ENCODE measurements at places on chromosomes 5 and 9.

DNA sequence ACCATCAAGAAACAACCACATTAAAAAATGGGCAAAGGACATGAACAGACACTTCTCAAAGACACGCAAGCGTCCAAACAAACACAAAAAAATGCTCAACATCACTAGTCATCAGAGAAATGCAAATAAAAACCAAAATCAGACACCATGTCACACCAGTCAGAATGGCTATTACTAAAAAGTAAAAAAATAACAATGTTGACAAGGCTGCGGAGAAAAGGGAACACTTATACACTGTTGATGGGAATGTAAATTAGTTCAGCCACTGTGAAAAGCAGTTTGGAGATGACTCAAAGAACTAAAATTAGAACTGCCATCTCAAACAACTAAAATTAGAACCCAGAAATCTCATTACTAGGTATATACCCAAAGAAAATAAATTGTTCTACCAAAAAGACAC lies 80.4 kb downstream of the CAAP1 start:
- DNase-seq: no peak

DNA sequence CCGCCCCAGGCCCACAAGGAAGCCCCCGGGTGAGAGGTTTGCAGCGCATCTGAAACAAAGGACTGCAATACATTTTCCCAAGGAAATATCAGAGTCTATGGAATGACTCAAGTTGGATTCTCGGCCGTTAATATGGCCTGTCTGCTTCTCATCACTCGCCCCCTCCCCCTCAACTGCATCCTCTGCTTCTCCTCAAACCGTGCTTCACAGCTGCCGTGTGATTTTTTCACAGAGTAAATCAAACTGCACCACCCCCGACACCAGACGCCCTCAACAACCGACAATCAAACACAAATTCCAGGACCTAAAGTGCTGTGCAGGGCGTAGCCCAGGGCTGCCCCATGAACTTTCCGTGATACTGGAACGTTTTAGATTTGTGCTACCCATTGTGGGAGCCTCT lies 176.9 kb downstream of the ROR2 start:
- DNase-seq: no peak

DNA sequence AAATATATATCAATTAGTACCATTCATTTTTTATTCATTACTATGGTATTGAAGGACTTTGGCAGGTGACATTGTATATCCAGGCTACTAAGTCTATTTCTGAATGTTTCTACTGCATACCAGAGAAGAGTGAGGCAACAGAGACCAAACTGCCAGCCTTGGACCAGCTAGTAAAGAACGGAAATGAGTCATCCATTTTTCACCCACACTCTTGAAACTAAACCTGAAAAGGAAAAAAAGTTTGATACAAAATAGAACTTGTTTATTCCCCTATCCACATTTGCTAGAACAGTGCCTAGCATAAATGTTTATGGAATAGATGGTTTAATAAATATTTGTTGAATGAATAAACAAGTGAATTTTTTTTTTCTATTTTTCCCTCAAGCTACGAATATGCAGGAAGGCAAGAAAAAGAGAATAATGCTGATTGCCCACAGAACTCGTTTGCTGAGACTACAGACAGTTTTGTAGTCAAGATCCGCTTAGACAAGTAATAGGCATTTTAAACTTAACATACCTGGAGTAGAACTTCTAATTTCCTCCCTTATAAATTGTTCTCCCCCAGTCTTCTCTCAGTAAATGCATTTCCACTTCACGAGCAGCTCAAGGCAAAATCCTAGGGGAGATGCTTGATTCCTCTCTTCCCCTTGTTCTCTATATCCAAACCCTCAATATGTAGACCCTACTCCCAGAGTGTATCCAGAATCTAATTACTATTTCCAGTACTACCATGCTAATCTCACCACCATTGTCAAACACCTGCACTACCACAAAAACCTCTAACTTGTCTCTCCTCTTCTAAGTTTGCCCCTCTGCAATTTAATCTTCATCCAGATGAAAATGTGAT lies 146.2 kb upstream of the RASA1 start:
- DNase-seq: peak; percentile 73

GRCh38 chr9:93164085-93164484 lies 19.9 kb upstream of the WNK2 start:
- peak; percentile 29 for DNase-seq

- DNase-seq: no peak
Measured at GRCh38 chr9:126062158-126062886, 264.3 kb upstream of the MVB12B start.

DNA sequence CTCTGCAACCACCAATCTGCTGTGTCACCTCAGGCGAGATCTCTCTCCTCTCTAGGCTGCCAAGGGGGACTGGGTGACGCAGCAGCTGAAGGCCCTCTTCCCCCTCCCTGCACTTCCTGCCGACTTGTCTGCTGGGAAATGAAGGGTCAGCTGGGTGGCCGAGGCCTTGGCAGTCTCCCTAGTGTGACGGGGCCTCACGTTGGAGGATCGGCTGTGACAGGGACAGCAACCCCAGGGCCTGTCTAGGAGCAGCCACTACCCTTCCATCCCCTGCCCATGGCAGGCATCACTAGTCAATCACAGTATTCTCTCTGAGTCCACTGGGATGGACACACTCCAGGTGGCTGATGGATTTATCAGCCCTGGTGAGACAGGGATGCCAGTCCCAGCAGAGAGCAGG lies 107.3 kb upstream of the SARDH start:
- peak; percentile 98 for DNase-seq

- DNase-seq: no peak
Measured at GRCh38 chr5:83253720-83254119, 176.4 kb downstream of the XRCC4 start.

- no peak for DNase-seq
Measured at GRCh38 chr9:8390571-8390970, 591.0 kb upstream of the DMAC1 start.

DNA sequence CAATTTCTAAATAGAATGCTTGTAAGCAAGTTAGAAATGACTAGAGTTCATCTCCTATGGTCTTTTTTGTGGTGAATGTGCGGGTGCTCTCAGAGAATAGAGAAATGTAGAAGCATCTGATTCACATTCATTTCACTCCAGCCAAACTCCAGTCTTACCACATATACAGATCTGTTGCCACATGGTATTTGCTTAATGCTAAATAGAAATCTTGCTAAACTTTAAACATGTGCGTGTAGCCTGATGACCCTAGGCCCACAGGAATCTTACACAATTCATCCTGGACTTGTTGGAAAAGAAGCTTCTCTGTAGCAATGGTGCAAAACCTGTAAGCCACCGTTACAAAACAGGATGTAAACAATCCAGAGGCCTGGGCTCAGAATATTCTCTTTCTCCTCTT lies 135.2 kb downstream of the PCSK1 start:
- no peak for DNase-seq

- no peak for DNase-seq
Measured at GRCh38 chr9:123649909-123650308, 280.0 kb downstream of the DENND1A start.

DNA sequence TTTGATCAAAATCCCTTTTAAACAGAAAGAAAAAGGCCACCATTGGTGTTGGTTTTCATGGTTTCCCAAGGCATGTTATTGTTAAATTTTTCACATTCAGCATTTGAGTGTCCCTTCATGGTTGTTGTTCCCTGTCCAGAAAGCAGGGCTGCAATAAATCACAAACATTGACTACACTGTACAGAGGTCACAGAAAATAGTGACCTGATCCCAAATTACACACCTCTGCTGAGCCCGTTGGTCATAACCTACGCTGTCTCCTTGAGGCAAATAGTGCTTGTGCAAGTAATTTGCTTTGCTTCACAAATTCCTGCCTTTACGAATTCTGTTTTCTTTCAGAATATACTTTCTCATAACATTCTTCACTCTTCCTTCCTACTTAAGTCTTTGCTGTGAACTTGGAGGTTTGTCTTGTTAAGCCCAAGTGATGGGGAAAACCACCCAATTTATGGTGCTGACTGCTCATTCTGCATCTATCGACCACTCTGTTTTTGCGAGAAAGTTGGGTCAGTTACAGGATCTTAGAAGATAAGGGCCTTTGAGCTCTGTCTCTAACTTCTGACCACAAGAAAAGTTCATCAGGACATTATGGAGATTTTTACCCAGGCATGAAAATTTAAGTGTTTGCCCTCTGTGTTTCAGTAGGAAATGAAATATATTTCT lies 16.0 kb downstream of the PIK3R1 start:
- no peak for DNase-seq

GRCh38 chr9:109910671-109911518 lies 130.9 kb downstream of the PALM2AKAP2 start:
- DNase-seq: no peak

DNA sequence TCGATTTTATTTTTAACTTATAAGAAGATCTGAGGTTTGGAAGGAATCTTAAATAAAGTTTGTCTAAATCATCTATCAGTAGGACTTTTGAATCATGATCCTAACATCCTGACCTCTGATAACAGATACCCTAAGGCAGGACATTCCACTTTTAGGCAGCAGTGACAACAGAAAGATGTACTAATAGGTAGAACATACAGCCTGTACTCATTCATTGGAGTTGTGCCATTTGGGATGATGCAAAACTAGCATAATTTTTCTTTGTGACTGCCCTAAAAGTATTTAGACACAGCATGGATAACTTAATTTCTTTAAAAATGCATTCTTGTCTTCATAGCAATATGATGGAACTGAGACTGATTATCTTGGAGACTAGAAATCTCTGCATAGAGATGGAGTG lies 39.7 kb downstream of the CDC42SE2 start:
- no peak for DNase-seq

GRCh38 chr5:53191548-53192165 lies 82.1 kb upstream of the MOCS2 start:
- DNase-seq: no peak

DNA sequence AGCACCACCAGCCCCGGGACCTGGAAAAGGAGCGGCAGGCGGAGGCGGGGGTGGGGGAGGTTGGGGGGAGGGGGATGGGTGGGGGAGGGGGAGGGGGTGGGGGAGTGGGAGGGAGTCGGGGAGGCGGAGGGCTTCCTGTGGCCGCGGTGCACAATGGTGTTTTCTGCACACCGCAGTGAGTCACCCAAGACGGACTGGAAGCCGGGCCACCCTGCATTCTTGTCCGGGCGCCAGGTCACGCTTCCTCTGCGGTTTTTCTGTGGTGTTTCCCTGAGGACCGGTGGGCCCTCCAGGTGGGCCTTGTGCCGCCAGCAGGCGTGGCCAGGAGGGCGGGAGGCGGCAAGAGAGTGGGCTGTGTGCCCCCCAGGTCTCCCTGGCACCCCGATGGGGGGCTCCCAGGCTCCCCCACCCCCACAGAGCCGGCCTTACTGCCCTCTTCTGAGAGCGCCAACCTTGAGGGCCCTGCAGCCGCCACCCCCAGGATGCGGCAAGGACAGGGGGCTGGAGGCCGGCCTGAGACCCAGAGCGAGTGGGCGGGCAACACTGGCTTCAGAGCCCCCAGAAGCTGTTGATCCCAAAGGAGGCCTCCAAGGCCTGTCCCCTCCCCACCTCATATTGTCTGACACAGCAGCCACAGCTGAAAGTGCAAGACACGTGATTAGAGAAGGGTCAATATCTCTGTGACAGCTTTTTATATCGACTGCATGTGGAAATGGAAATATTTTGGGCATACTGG lies 11.1 kb downstream of the EXD3 start:
- DNase-seq: peak; percentile 99

- no peak for DNase-seq
Measured at GRCh38 chr5:173675287-173675996, 59.0 kb upstream of the BOD1 start.

- DNase-seq: no peak
Measured at GRCh38 chr5:52703321-52703720, 84.4 kb upstream of the ITGA1 start.

DNA sequence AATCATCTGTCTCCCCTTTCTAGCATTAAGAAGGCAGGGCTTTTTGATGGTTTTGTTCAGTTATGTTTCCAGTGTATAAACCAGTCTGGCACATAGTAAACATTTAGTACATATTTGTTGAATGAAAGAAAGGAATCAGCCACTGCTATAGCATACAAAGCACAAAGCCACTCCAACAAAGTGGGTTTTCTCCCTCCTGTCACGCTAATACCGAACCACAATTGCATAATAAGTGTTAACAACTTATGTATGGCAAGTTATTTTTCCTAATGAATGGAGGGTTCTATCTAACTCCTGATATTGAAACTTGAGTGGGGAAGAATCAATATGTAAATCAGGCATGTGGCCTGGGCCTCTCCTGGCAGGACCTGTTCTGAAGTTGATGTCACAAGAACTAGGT lies 53.9 kb downstream of the PRUNE2 start:
- DNase-seq: no peak

- no peak for DNase-seq
Measured at GRCh38 chr9:104948277-104948676, 20.3 kb upstream of the ABCA1 start.

- DNase-seq: peak; percentile 93
Measured at GRCh38 chr5:10756549-10756948, 4.5 kb downstream of the DAP start.

DNA sequence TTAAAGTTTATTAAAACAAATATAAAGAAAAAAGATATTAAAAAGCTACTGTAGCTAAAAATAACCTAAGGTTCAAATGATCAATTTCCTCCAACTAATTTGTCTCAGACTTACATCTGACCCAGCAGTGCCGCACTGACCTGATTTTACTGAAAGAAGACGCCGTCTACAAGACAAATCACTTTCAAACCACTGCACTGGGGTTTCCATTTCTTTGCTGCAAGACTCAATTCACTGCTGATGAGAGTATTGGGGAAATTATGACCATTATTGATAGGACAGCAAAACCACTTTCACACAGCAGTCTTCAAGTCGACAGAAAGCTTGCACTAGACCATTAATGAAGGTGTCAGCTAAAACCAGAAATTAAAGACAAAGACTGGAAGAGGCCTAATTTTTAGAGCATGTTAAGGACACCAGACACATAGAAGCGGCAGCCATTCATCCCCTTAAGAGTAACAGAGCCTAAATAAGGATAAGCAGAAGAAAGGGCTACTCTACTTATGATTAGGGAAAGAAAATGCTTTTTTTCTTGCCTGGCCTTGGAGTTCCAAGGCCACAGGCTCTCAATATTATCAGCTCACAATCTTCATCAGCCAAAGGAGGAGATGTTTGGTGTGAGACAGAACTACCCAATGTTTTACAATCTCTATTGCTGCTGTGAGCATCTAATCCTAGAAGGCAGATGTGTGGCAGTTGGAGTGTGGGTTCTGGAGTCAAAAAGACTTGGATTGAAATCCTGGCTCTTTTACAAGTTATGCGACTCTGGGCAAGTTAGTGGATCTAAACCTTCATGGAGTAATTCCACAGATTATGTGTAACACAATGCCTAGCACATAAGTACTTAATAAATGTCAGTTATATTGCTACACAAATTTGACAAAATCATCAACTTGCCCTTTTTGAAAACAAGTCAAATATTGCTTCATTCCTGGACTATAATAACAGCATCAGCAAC lies 190.7 kb downstream of the MAPKAP1 start:
- DNase-seq: no peak

GRCh38 chr9:107633406-107633805 lies 143.8 kb upstream of the KLF4 start:
- DNase-seq: no peak

- peak; percentile 98 for DNase-seq
Measured at GRCh38 chr9:121498150-121498486, 1.5 kb downstream of the GGTA1 start.

- DNase-seq: no peak
Measured at GRCh38 chr9:21265421-21266189, 25.8 kb upstream of the IFNA14 start.

- peak; percentile 79 for DNase-seq
Measured at GRCh38 chr5:76983468-76983867, 30.6 kb downstream of the CRHBP start.

- no peak for DNase-seq
Measured at GRCh38 chr9:134251296-134252069, 74.8 kb upstream of the RXRA start.

All from osteoblast (primary cell).